Activated T-cell treated with anti-CD3 and anti-CD28 coated beads, Interleukin-2, amount 50 U/mL, for 24 hours (primary cell): ENCODE measurements at places on chromosomes 13 and 19.

DNA sequence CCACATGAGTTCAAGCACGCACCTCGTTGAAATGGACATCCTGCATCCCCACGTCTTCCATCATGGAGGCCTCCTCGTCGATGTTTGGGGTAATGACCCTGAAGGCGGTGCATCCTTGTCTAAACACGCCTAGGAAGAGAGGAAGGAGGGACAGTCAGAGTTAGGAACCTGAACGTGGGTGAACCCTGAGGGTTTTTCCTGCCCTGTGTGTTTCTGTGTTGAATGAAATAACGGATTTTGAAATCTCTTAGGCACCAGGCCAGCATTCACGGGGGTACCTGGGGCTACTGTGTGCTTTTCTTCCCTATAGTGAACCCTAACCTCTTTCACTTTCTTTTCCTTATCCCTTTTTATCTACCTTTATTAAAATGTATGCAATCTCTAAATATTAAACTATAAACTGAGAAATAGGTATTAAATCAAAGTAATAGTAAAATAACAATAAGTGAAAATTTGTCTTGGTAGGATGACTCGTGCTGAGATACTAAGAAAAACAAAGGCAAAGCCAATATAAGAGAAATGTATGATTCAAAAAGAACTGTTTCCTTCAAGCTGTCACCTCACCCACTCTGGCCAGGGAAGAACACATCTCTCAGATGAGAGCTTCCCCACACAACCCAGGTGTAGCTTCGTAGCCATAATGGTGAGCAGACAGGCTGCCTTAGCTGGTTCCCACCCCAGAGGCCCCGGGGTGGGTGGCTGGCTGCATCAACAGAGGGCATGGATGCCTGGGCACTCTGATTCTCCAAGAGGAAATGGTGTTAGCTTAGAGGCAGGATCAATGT, 72.1 kb upstream of the SLC15A1 start:
- no peak for DNase-seq

- DNase-seq = no peak
Observed at GRCh38 chr13:25756912-25757311, 294.9 kb downstream of the SHISA2 start.

DNA sequence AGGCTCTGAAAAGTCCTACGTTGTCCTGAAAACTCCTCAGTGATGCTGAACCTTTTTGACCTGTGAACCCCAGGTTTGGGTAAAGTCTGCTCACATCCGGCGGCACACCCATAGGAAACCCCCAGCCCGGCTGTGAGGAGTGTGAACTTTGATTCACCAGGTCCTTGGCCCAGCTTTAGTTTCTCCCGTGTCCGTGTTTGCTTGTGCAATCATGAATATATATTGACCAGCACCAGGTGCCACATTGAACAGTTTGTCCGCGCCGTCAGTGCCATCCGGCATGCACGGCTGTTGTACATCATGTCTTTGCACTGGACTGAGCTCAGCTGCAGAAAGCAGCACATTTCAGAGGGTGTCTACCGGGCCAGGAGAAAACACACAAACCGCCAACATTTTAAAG, 45.3 kb downstream of the NFIC start:
- no peak for DNase-seq

GRCh38 chr13:88744289-88744688, 1073.1 kb downstream of the SLITRK5 start:
- no peak for DNase-seq

DNA sequence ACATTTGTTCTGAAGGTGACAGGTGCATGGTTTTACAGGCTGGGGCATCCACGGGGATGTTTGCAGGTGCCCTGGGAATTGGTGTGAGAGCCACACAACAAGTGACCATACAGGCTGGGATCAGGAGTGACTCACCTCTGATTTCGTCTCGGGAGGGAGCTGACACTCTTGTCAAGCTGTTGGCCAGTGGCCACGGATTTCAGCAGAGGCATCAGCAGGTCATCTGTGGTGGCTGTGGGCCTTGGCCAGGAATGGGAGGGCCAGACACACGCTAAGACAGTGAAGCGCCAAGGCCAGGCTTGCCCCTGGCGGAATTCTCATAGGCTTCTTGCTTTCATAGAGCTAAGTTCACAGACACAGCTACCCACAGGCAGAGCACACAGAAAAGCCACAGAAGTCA, 108.6 kb downstream of the HSPH1 start:
- no peak for DNase-seq

DNA sequence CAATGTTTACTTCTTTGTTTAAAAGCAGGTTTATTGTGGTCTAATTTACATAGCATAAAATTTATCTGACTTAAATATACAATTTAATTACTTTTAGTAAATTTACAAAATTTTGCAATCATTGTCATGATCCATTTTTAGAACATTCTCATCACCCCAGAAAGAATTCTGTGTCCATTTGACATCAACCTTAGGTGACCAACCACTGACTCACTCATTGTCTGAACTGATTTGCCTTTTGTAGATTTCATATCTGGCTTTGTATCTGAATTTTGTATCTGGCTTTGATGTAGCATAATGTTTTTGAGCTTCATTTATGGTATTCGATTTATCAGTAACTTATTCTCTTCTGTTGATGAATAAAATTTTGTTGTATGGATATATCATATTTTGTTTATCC, 40.4 kb downstream of the EDNRB start:
- DNase-seq = no peak

DNA sequence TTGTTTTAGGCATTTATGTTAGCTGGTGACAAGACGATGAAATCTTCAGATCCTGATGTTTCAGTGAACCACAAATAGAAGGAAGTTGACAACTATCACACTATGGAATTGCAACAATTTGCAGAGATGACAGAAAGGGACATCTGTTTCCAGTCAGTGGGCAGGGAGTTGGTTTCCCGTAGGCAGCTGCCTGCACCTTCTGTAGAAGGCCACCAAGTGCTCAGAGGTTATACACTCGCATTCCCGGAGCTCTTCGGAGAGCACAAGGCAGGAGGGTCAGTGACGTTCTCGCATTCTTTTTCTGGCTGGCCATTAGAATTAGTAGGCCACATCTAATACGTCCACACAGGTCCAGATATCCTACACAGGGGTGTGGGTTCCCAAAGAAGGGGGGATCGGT, 129.4 kb downstream of the SHISA2 start:
- no peak for DNase-seq

DNA sequence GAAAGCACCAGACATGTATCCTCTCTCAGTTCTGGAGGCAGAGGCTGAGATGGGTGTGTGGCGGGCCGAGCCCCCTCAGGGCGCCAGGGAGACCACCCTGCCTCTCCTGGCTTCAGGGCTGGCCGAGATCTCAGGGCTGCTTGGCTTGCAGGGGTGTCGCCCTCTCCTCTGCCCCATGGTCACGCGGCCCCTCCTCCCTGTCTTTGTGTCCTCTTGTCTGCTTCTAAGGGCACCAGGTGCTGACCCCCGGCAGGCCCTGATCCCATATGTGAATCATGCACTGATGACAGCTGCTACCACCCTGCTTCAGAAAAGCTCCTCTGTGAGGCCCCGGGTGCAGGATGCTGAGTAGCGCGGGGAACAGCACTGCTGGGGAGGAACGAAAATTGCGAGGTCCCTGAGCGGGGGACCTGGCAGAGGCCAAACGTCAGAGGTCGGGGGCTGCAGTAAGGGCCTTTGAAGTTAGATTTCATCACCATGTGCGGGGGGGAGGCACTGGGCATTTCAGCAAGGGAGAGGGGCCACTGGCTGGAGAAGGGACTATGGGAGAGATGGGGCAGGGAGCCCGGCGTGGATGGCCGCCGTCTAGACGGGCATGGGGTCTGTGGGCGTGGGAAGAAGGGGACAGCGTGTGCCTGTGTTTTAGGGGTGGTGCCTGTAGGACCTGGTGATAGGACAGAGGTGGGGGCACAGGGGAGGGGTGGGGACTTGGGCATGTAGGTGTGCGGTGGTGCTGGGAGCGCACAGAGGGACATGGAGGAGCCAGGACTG, 125.2 kb downstream of the KDM4B start:
- no peak for DNase-seq

DNA sequence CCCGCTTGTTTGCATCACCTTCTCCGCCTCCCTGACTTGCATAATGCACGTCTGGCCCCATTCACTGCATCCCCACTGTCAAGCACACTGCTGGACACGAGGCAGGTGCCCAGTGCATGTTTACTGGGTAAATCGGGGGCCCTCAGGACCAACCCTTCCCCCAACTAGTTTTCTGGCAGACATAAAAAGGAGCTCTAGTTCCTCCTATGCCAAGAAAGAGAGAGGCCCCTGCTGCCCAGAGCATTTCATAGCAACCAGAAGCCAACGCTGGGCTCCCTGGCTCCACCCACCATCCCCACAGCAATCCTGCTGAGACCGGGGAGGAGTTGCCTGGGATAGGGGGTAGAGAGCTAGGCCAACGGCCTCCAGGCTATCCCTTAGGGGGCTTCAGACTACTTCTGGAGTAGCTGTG, 23.2 kb downstream of the ANKRD27 start:
- no peak for DNase-seq

- no peak for DNase-seq
Observed at GRCh38 chr13:28503182-28503967, 8.4 kb upstream of the FLT1 start.

DNA sequence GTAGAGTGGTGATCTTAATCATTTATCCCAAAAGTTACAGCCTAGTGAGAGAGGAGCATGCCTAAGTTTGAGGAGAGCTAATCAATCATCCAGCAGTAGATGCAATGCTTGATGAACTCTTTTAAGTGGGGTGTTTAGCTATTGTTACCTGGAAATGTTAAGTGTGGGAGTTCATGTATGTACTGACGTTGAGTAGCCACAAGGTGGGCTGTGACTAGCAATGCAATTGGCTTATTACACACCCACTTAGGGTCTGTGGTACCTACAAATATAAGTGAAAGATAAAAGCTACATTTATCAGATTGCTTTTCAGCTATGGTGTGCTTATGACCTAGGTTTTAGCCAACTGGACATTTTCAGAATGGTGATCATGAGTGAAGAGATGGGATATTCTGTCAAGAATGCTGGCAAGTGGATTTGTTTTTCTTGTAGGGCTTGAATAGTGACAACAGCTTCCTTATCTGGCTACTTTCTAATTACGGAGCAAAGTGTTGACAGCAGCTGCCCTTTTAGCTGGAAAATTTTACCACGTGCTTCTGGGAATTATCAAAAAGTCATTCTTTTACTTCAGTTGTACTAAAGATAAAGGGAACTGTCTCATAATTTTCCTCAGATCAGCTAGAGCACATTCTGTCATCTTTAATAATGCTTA, 170.6 kb downstream of the POSTN start:
- DNase-seq = no peak

- DNase-seq = no peak
Observed at GRCh38 chr13:113602291-113602988, 17.9 kb downstream of the TFDP1 start.

DNA sequence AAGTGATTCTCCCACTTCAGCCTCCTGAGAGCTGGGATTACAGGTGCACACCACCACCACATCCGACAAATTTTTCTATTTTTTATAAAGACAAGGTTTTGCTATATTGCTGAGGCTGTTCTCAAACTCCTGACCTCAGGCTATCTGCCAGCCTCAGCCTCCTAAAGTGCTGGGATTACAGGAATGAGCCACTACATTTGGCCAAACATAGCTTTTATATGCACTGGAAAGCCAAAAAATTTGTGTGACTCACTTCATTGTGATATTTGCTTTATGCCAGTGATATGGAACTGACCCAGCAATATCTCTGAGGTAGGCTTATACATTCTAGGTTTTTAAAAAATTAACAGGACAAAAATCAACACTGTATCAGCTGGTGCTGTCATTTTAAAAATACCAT, 26.8 kb upstream of the ACOD1 start:
- no peak for DNase-seq

DNA sequence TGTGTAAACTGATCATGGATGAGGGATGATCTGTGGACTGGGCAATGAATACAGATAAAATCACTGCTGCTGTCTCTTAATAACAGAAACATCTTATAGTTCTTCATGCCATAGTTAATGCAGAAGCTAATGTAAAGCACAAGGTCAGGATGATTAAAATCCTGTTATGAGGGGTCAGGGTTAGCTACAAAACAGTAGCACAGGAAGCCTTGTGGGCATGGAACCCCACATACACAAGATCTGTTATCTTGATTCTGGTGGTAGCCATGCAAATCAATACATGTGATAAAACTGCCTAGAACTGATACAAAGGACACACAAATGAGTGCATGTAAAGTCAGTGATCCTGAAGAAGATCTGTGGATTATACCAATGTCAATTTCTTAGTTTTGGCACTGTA, 96.4 kb downstream of the KLF12 start:
- no peak for DNase-seq

GRCh38 chr13:88627071-88627470, 955.9 kb downstream of the SLITRK5 start:
- DNase-seq = no peak

DNA sequence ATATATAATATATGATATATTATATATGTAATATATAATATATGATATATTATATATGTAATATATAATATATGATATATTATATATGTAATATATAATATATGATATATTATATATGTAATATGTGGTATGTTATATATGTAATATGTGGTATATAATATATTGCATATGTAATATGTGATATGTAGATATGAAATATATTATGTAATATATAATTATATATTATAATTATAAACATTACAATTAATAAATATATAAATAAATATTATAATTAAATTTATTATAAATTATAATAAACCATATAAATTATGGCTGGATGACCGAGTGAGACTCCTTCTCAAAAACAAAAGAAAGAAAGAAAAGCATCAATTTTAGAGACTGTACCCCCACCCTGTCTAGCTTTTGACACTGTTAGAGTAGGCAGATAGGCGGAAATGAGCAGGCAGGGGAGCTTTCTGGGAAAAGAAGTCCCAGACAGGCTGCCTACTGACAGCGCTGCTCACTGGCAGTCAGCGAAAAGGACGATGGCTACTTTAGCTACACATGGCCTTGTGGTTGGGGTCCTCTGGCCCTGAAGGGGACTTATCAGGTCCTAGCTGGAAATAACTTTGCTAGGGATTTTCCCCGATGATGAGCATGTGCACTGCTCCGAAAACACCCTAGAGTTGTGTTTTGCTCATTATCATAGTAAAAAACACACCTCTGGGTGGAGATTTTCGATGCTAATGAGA, 19.7 kb downstream of the C3 start:
- DNase-seq = no peak

- DNase-seq = no peak
Observed at GRCh38 chr13:51243832-51244231, 21.6 kb downstream of the FAM124A start.

DNA sequence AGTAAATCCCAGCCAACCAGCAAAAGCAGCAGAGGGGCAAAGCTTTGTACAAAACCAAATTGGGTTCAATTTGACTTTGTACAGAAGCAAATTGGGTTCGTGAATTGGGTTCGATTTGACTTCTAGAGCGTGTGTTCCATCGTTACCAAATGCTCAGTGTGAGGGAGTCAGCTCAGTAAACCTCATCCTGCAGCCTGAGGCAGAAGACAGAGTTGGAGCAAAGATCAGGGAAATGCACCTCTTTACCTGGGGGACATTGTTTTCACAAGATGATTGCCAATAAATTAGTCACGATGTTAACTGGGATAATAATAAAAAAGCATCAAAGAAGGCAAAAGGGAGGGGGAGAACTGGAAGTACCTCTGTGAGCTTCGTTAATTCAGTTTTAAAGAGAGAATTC, 1.5 kb downstream of the RAB20 start:
- DNase-seq = no peak
